ENCODE measurements at places on chromosomes 7 and 10. TPM values are rescaled to one million over a fixed set of nuclear protein-coding genes. Genes with fewer than 3 reads are reported as not detected.
A peak's percentile ranks its signal among the peaks of the same experiment; 100 is the strongest.

Gene LGI1
- not detected for total RNA-seq

Gene OSBPL3
- total RNA-seq = 54.7 TPM

Gene FAM107B
- total RNA-seq = 214 TPM

Gene TEX47
- not detected for total RNA-seq

- no peaks in the 10 kb centered on the region for H3K4me1 ChIP-seq
- no peak for DNase-seq
- no peak overlapping the region for H3K4me3 ChIP-seq
- H3K36me3 ChIP-seq = no peaks in the 10 kb centered on the region
- H3K27ac ChIP-seq = no peak overlapping the region
- H3K27me3 ChIP-seq = no peaks in the 10 kb centered on the region
These were observed 445.2 kb upstream of the NFE2L3 start for GRCh38 chr7:25706764-25707163.

Gene TBX20
- 0.19 TPM for total RNA-seq

DNA sequence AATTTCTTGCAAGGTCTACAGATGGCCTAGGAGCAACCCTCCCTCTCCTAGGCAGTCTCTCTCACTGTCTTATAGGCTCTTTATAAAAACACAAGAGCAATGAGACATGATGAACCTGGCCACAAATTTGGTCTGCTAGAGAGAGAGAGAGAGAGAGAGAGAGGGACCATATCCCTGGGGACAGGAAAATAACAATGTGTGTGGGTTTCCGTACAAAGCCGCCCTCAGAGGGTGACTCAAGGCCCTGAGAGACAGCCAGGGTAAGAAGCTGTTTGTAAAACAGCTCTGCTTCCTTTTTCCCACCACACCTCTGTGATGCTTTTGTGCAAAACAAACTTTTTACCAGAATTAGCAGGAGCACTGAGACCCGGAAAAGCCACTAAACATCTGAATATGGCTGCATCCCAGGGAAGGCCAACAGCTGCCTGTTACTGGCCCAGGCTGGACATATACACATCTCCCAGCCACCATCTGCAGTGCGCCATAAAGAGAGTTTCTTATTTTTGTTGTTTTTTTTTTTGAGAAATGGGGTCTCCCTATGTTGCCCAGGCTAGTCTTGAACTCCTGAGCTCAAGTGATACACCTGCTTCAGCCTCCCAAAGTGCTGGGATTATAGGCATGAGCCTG lies 18.4 kb downstream of the GIMAP5 start:
- H3K27ac ChIP-seq = peak overlapping the region; percentile 77
- H3K36me3 ChIP-seq = no peaks in the 10 kb centered on the region
- peak; percentile 74 for DNase-seq

GRCh38 chr10:21624951-21625350 lies 90.9 kb downstream of the MLLT10 start:
- peaks cover 16% of the 10 kb centered on the region for H3K36me3 ChIP-seq
- no peak overlapping the region for H3K4me3 ChIP-seq
- H3K4me1 ChIP-seq = peaks cover 4% of the 10 kb centered on the region
- no peak for DNase-seq
- no peak overlapping the region for H3K27ac ChIP-seq
- H3K27me3 ChIP-seq = no peaks in the 10 kb centered on the region

Gene COX19
- 43.7 TPM for total RNA-seq

Gene ELOVL3
- not detected for total RNA-seq

DNA sequence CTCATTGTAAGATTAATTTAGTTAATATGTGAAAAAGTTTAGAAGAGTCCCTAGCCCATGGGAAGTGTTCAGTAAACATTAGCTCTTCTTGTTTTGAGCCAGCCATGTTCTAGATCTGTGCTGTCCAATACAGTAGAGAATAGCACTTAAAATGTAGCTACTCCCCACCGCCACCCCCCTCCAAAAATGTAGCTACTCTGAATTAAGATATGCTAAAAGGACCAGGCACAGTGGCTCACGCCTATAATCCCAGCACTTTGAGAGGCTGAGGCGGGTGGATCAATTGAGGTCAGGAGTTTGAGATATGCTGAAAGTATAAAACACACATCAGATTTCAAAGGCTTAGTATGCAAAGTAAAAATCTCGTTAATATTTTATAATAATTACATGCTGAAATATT lies 47.3 kb upstream of the MXI1 start:
- no peak overlapping the region for H3K4me3 ChIP-seq
- H3K36me3 ChIP-seq = no peaks in the 10 kb centered on the region
- H3K4me1 ChIP-seq = no peaks in the 10 kb centered on the region
- H3K27me3 ChIP-seq = peaks cover 53% of the 10 kb centered on the region
- no peak overlapping the region for H3K27ac ChIP-seq
- no peak for DNase-seq

DNA sequence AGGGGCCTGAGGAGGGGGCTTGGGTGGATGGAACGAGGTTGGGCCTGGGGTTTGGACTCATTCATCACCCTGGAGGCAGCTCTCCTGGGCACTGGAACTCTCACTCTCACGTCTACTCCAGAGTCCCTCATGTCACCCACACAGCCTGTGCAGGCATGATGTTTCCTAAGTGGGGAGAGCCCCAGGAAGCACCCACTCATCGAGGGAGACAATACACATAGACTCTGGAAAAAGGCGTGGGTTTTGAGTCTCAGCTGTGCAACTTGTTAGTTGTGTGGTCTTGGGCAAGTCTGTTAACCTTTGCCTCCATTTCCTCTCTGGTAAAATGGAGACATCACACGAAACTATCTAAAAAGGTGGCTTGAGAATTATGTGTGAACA lies 25.9 kb upstream of the RBM20 start:
- H3K4me1 ChIP-seq = peaks cover 13% of the 10 kb centered on the region
- no peaks in the 10 kb centered on the region for H3K27me3 ChIP-seq
- no peaks in the 10 kb centered on the region for H3K36me3 ChIP-seq

Gene MYH16
- not detected for total RNA-seq

DNA sequence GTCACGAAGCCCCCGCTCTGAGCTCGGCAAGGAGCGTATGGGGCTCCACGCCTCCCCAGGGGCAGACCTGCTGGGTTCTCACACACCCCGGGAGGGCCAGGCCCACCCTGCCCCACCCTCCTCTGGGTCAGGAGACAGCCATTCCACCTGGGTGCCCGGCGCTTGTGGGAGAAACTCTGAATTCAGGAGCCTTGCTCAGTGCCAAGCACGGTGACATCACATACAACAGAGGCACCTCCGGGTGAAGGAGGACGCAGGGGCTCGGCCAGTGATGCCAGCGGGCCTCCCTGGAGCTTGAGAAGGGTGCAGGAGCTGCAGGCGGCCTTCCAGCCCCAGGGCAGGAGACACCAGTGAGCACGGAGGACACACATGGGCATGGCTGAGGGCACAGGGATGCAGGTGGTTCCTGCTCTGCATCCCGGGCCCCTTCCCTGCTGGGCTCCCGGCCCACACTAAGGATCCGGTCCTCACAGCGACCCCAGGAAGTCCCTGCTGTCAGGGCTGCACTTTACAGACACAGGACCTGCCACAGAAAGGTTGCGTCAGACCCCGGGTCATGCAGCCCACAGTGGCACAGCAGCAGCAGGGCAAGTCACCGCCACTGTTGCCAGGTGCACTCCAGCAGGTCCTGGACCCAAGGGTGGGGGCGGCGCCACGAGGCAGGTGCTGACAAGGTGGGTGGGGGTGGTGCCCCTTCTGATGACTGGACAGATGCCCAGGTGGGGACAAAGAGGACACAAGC lies 108.0 kb downstream of the MAD1L1 start:
- no peak overlapping the region for H3K27ac ChIP-seq
- no peak for DNase-seq
- H3K36me3 ChIP-seq = no peaks in the 10 kb centered on the region
- no peak overlapping the region for H3K4me3 ChIP-seq

GRCh38 chr7:165661-166337 lies 26.6 kb upstream of the FAM20C start:
- no peak for DNase-seq
- H3K4me1 ChIP-seq = no peaks in the 10 kb centered on the region
- no peaks in the 10 kb centered on the region for H3K27me3 ChIP-seq
- no peak overlapping the region for H3K4me3 ChIP-seq
- H3K36me3 ChIP-seq = no peaks in the 10 kb centered on the region

Gene ACADSB
- total RNA-seq = 33.0 TPM

Gene OR9A2
- not detected for total RNA-seq

DNA sequence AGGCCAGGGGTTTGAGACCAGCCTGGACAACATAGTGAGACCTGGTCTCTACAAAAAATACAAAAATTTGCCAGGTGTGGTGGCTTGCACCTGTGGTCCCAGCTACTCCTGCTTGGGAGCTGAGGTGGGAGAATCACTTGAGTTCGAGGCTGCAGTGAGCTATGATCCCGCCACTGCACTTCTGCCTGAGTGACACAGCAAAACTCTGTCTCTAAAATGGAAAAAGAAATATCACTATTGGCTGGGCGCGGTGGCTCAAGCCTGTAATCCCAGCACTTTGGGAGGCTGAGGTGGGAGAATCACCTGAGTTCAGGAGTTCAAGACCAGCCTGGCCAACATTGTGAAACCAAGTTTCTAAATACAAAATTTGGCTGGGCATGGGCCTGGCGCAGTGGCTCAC lies 44.9 kb upstream of the RASGEF1A start:
- H3K36me3 ChIP-seq = no peaks in the 10 kb centered on the region
- no peak overlapping the region for H3K4me3 ChIP-seq
- peaks cover 24% of the 10 kb centered on the region for H3K4me1 ChIP-seq
- DNase-seq = no peak
- H3K27ac ChIP-seq = no peak overlapping the region

Gene POM121
- 68.6 TPM for total RNA-seq

Gene ARHGAP21
- 41.5 TPM for total RNA-seq

Gene MRLN
- not detected for total RNA-seq

Gene GSDME
- 0.43 TPM for total RNA-seq

GRCh38 chr10:77138541-77138940 lies 499.1 kb downstream of the KCNMA1 start:
- no peaks in the 10 kb centered on the region for H3K4me1 ChIP-seq
- no peak overlapping the region for H3K4me3 ChIP-seq
- peaks cover 8% of the 10 kb centered on the region for H3K27me3 ChIP-seq
- no peaks in the 10 kb centered on the region for H3K36me3 ChIP-seq
- H3K27ac ChIP-seq = no peak overlapping the region
- no peak for DNase-seq

DNA sequence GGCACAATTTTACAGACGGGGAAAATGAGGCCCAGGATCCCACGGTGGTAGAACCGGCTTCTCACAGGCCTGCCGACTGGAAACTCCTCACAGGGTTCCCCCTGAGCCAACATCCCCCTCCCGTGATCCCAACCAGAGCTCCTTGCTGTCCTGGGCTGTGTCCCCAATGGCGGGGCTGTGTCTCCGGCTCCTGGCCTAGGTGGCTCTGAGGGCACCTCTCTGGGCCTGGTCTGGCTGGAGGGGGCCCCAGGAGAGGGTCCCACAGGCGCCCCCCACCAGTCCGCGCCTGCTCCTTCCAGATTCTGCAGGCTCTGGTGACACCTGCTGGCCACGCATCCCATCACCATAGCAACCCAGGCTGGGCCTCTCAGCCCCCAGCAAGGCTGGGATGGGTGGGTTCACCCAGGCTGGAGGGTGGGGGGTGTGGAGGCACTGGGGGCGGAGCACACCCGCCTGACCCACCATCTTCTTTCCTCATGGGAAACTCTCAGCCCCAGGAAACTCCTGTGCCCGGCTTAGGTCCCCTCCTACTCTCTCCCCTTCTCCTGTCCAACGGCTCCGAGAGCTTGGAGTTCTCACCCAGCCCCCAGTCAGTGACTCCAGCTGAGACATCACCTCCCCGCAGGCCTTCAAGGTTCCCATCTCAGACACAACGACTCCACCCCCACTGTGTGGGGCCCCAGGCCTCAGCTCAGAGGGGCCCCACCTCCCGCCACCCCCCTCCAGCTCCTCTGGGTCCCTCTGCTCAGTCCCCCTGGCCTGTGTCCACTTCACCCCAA lies 27.1 kb upstream of the TNRC18 start:
- peaks cover 20% of the 10 kb centered on the region for H3K27me3 ChIP-seq
- no peak overlapping the region for H3K27ac ChIP-seq
- peaks cover 6% of the 10 kb centered on the region for H3K4me1 ChIP-seq
- peak; percentile 49 for DNase-seq

DNA sequence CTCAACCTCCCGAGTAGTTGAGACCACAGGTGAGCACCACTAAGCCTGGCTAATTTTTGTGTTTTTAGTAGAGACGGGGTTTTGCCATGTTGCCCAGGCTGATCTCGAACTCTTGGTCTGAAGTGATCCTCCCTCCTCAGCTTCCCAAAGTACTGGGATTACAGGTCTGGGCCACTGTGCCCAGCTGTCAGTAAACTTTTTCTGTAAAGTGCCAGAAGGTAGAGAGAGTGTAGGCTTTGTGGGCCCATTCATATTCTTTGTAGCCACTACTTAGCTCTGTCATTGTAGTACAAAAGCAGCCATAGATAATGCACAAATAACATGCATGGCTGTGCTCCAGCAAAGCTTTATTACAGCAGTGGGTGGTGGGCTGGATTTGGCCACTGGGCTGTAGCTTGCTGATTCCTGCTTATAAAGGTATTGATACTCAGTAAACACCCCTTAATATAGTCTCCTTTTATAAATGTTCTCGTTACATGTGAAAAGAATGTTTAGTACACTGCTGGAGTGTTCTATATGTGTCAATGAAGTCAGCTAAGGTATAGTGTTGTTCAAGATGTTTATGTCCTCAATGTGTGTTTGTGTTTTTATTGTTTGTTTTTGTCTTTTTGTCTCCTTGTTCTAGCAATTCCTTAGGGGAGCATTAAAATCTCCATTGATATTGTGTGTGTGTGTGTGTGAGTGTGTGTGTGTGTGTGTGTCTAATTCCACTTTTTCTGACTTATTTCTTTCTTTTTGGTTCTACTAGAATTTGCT lies 644.7 kb upstream of the DPP6 start:
- H3K27me3 ChIP-seq = peaks cover 4% of the 10 kb centered on the region
- no peaks in the 10 kb centered on the region for H3K4me1 ChIP-seq
- H3K36me3 ChIP-seq = no peaks in the 10 kb centered on the region
- no peak for DNase-seq
- H3K4me3 ChIP-seq = no peak overlapping the region

GRCh38 chr7:152876749-152877148 lies 117.2 kb downstream of the ACTR3B start:
- H3K4me3 ChIP-seq = no peak overlapping the region
- H3K36me3 ChIP-seq = no peaks in the 10 kb centered on the region
- no peaks in the 10 kb centered on the region for H3K27me3 ChIP-seq
- no peaks in the 10 kb centered on the region for H3K4me1 ChIP-seq

Gene VGF
- total RNA-seq = not detected

Gene CFAP70
- total RNA-seq = 4.0 TPM

Gene TRPV6
- total RNA-seq = not detected

GRCh38 chr7:47782792-47783191 lies 165.5 kb downstream of the PKD1L1 start:
- H3K4me1 ChIP-seq = no peaks in the 10 kb centered on the region
- no peak overlapping the region for H3K27ac ChIP-seq
- no peaks in the 10 kb centered on the region for H3K36me3 ChIP-seq
- no peak for DNase-seq

GRCh38 chr10:97580421-97581367 lies 3.5 kb upstream of the HOGA1 start:
- DNase-seq = no peak
- H3K27ac ChIP-seq = no peak overlapping the region

GRCh38 chr10:30368065-30368718 lies 19.1 kb upstream of the MTPAP start:
- no peak overlapping the region for H3K4me3 ChIP-seq
- peaks cover 6% of the 10 kb centered on the region for H3K4me1 ChIP-seq
- H3K27ac ChIP-seq = no peak overlapping the region
- DNase-seq = no peak
- H3K27me3 ChIP-seq = no peaks in the 10 kb centered on the region

GRCh38 chr10:97234400-97234799 lies 48.6 kb upstream of the SLIT1 start:
- no peak for DNase-seq
- H3K36me3 ChIP-seq = peaks cover 29% of the 10 kb centered on the region
- no peaks in the 10 kb centered on the region for H3K27me3 ChIP-seq
- H3K4me1 ChIP-seq = no peaks in the 10 kb centered on the region
